Suprapubic skin (tissue), 4 donors: ENCODE measurements at places on chromosomes 2 and 18.

DNA sequence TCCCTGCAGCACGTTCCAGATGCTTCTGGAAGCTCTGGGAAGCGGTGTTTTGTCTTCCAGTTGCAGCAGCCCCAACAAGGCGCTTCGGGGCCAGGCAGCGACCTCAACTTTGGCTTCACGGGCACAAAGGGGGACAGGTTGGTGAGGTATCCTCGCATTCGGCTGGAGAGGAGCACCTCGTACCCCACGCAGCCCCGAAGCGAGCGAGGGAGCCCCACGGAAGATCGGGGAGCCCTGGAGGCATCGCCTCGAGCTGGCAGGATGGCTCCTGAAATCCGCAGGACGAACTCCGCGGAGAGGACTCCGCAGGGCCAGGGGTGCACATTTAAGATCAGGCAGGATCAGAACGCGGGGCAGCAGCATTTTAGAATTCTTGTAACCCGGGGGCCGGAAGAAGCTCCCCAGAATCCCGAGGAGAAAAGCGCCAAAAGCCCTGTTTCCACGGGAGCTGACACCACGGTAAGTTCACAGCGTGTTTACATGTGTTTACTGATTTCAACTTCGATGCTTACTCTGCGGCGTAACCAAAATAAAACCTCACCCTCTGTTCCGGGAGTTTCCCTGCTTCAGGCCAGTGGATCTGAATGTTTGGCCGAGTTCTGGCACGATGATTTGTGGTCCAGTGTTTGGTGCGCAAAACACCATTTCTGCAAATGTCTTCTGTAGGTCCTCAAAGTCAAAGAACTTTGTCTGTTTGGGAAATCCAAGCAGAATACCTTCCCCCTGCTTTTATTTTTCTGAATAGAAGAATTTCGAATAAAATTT lies 212.5 kb downstream of the NEDD4L start:
- no peak overlapping the region for H3K27ac ChIP-seq
- H3K36me3 ChIP-seq: peaks cover 10% of the 10 kb centered on the region
- H3K27me3 ChIP-seq: no peaks in the 10 kb centered on the region
- no peak overlapping the region for H3K4me3 ChIP-seq
- no peak for DNase-seq

DNA sequence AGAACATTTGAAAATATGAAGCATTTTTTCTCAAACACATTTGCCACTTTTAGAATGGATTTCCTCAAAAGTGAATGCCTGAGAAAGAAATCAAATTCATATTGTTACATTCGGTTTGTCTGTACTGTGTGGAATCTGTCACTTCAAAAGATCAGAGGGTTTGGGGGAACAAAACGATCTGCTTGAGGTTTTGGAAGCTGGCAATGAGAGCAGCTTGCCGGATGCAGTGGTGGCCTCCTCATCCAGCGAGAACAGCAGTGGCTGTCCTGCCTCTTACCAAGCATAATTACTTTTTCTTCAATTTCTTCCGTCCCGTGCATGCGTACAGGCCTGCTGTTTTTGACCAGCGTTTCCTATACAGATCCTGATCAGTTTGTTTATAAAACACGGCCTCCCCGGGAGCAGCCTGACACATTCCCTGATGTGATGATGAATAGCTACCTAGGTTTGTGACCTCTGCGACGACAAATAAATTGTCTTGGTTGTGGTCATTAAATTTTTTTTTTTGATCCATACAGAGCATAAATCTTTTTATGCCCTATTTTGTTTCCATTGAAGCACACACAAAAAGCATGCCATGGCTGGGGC lies 45.2 kb downstream of the ITGA6 start:
- H3K4me3 ChIP-seq: no peak overlapping the region
- H3K27ac ChIP-seq: no peak overlapping the region
- no peaks in the 10 kb centered on the region for H3K4me1 ChIP-seq
- DNase-seq: no peak
- peaks cover 39% of the 10 kb centered on the region for H3K36me3 ChIP-seq
- no peaks in the 10 kb centered on the region for H3K27me3 ChIP-seq

GRCh38 chr18:51089691-51090090 lies 59.7 kb downstream of the SMAD4 start:
- no peaks in the 10 kb centered on the region for H3K27me3 ChIP-seq
- H3K36me3 ChIP-seq: peaks cover 20% of the 10 kb centered on the region
- H3K4me1 ChIP-seq: no peaks in the 10 kb centered on the region
- DNase-seq: no peak
- H3K27ac ChIP-seq: no peak overlapping the region

GRCh38 chr2:38076710-38077430 lies 919 bp upstream of the CYP1B1 start:
- DNase-seq: peak; percentile 89
- no peaks in the 10 kb centered on the region for H3K36me3 ChIP-seq
- H3K4me1 ChIP-seq: peaks cover 41% of the 10 kb centered on the region
- peak overlapping the region; percentile 93 for H3K27ac ChIP-seq
- H3K4me3 ChIP-seq: peak overlapping the region; percentile 76

DNA sequence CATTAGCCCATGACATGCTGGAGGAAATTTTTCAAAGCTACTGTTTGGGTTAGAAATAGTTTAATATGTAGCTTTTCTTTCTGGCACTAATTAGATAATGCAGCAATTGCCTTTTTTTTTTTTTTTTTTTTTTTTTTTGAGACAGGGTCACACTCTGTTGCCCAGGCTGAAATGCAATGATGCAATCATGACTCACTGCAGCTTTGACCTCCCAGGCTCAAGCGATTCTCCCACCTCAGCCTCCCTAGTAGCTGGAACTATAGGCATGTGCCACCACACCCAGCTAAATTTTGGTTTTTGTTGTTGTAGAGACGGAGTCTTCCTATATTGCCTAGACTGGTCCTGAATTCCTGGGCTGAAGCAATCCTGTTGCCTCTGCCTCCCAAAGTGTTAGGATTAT lies 136.2 kb downstream of the SP100 start:
- no peak for DNase-seq
- H3K27me3 ChIP-seq: no peaks in the 10 kb centered on the region
- H3K36me3 ChIP-seq: no peaks in the 10 kb centered on the region
- no peak overlapping the region for H3K27ac ChIP-seq
- no peak overlapping the region for H3K4me3 ChIP-seq

- no peaks in the 10 kb centered on the region for H3K36me3 ChIP-seq
- H3K27ac ChIP-seq: no peak overlapping the region
- no peak for DNase-seq
- peaks cover 3% of the 10 kb centered on the region for H3K4me1 ChIP-seq
- H3K27me3 ChIP-seq: no peaks in the 10 kb centered on the region
- no peak overlapping the region for H3K4me3 ChIP-seq
Observed at GRCh38 chr18:36568487-36568886, 260.3 kb downstream of the TPGS2 start.

GRCh38 chr2:145038041-145038525 lies 518.2 kb upstream of the ZEB2 start:
- H3K27ac ChIP-seq: peak overlapping the region; percentile 41
- DNase-seq: no peak
- no peaks in the 10 kb centered on the region for H3K36me3 ChIP-seq
- H3K4me3 ChIP-seq: no peak overlapping the region
- peaks cover 5% of the 10 kb centered on the region for H3K4me1 ChIP-seq

DNA sequence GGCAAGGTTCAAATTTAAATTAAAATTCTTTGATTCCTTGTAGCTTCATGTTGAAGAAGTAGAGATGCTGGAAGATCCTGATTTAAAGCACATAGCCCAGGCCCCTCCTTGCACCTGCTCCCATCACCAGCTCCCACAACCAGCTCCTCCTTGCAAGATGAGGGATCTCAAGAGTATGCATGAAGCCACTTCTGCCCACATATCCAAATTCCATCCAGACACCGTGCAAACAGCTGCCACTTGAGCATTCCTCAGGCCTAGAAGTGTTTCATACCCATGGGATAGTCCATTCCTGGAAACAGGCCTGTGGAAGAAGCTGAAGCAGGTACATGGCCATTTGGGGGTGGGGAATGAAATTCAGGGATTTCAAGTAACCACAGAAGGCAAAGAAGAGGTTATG lies 32.4 kb upstream of the ITPRID2 start:
- H3K36me3 ChIP-seq: no peaks in the 10 kb centered on the region
- no peak overlapping the region for H3K4me3 ChIP-seq
- H3K27ac ChIP-seq: peak overlapping the region; percentile 59
- H3K4me1 ChIP-seq: peaks cover 21% of the 10 kb centered on the region
- no peak for DNase-seq
- no peaks in the 10 kb centered on the region for H3K27me3 ChIP-seq

DNA sequence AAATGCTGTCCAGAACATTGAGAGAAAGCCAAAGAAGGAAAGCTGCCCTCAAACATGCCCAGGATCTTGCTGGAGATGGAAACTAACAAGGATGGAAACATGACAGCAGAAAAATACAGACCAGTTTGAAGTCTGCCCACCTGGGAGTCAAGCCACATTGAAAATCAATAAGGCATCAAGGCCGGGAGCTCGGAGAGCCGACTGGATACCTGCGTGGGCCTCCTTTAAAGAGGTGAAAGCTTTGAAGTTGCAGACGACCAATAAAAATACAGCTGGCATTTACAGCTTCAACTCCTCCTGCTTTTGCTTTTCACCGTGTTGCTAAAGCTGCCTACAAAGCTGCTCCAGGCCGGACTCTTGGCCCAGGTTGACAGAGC lies 279.7 kb downstream of the SRBD1 start:
- H3K36me3 ChIP-seq: no peaks in the 10 kb centered on the region
- H3K27ac ChIP-seq: no peak overlapping the region
- no peaks in the 10 kb centered on the region for H3K27me3 ChIP-seq
- no peak overlapping the region for H3K4me3 ChIP-seq
- no peaks in the 10 kb centered on the region for H3K4me1 ChIP-seq
- no peak for DNase-seq

- no peaks in the 10 kb centered on the region for H3K36me3 ChIP-seq
- H3K27me3 ChIP-seq: peaks cover 65% of the 10 kb centered on the region
- peaks cover 39% of the 10 kb centered on the region for H3K4me1 ChIP-seq
- H3K4me3 ChIP-seq: peak overlapping the region; percentile 54
- no peak overlapping the region for H3K27ac ChIP-seq
- DNase-seq: no peak
Observed at GRCh38 chr2:19362094-19362754, 3.8 kb upstream of the OSR1 start.

DNA sequence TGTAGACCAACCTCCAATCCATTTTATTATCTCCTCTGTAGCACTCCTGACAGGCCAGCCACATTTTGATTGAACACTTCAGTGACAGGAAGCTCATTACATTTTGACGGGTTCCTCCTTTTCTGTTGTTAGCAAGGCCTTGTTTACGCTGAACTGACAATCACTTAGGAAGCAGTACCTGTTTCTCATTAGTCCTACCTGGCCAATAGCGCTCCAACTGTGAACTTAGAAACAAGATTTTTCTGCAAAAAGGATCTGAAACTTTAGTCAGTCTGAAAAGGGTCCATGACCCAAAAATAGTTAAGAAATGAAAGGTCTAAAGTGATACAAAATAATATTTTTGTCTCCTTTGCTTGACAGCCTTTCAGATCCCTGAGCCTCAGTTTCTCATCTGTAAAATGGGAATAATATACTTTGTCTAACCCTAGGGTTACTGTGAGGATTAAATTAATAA lies 119.6 kb upstream of the MSTN start:
- H3K4me3 ChIP-seq: no peak overlapping the region
- peaks cover 17% of the 10 kb centered on the region for H3K4me1 ChIP-seq
- no peak for DNase-seq
- H3K27ac ChIP-seq: no peak overlapping the region

DNA sequence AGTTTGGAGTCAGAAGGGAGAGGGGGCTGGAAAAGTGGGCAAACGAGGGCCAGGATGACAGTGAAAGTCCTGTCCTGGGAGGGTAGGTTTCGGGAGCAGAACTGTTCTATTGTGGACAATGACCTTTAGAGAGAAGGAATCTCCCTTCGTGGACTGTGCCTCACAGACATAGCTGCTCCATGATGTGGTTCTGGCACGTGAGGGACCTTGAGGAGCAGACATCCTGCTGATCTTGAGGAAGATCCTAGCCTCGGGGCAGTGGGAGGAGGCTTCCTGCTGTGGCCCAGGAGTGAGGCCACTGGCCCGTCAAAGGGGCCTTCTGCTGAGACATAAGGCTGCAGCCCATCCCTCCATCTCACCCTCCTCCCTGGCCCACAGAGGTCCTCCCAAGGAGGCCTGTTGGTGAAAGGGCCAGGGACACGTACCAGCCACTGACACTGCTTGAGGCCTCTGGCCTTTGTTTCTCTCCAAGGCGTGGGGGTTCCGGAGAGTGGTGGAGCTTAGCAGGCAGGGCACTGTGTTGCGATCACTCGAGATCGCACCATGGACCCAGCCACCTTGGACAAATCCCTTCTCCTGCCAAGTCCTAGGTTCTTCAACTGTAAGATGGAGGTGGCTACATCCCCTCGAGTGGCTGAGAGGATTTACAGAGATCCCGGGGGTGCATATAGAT lies 167.2 kb downstream of the CELF4 start:
- H3K27ac ChIP-seq: no peak overlapping the region
- H3K4me1 ChIP-seq: peaks cover 14% of the 10 kb centered on the region
- no peaks in the 10 kb centered on the region for H3K36me3 ChIP-seq
- no peak overlapping the region for H3K4me3 ChIP-seq
- no peak for DNase-seq

DNA sequence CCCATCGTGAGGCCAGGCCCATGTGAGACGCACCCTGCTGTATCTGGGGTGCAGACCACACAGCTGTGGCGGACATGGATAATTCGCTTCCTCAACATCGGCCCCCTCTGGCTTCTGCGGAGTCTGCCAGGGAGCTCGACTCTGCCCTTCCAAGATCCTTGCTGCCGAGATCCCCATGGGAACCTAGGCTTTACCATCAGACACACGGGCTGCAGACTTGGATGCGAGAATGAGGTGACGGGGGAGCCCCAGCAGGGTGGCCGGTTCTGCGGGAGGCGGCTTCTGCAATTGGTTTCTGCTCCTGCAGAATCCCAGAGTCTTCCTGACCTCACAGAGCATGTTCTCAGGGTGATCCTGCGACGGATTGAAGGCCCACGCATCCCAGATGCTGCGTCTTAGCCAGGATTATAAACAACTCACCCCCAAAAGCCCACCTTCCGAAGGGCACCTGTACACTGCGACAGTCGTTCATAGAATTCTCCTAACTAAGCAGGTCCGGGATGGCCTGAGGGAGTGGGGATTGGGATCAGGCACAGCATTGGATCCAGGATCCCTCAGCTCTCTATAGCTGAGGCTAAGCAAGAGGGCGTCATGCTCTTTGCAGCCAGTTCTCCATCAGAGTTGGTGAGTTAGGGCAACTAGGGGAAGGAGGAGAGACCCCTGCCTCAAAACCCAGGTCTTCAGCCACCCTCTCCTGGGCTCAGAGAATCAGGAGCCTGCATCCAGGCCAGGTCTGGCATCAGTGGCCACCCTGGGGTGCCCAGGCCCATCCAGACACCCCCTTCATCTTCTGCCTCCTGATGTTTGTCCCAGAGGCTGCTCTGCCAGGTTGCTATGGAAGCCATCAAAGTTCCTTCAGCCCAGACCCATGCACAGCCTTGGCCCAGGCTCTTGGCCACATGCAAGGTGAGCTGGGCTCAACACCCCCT lies 74.7 kb upstream of the SNTG2 start:
- no peak overlapping the region for H3K4me3 ChIP-seq
- no peak overlapping the region for H3K27ac ChIP-seq
- H3K27me3 ChIP-seq: peaks cover 14% of the 10 kb centered on the region
- DNase-seq: no peak
- H3K4me1 ChIP-seq: no peaks in the 10 kb centered on the region

- no peaks in the 10 kb centered on the region for H3K4me1 ChIP-seq
- no peak for DNase-seq
- H3K4me3 ChIP-seq: no peak overlapping the region
- H3K27ac ChIP-seq: no peak overlapping the region
Observed at GRCh38 chr2:40120957-40121356, 330.9 kb downstream of the SLC8A1 start.

- H3K27ac ChIP-seq: no peak overlapping the region
- H3K27me3 ChIP-seq: no peaks in the 10 kb centered on the region
- no peak overlapping the region for H3K4me3 ChIP-seq
- DNase-seq: no peak
- H3K36me3 ChIP-seq: peaks cover 7% of the 10 kb centered on the region
Observed at GRCh38 chr2:45554073-45554741, 56.9 kb downstream of the SRBD1 start.
